A549 treated with CORT108297 at 1 μM for 4 hours (cell line): ENCODE measurements at places on chromosomes 16 and 17. TPM values are rescaled to one million over a fixed set of nuclear protein-coding genes. Genes with fewer than 3 reads are reported as not detected.

HS3ST6 gene
- 1.6 to 3.9 TPM (median 3.0 TPM) in 5 replicates for total RNA-seq

PRSS27 gene
- 0.89 to 1.7 TPM (median 1.5 TPM) in 5 replicates for total RNA-seq

PLCG2 gene
- 3.2 to 5.1 TPM (median 3.9 TPM) in 5 replicates for total RNA-seq

KRTAP1-5 gene
- total RNA-seq = not detected in 5 replicates

TVP23A gene
- total RNA-seq = 0.05 to 0.15 TPM (median 0.11 TPM) in 5 replicates

PIPOX gene
- 0.15 to 0.20 TPM (median 0.17 TPM) in 4 of 5 replicates, not detected in the other for total RNA-seq

CACNG1 gene
- 0.08 to 0.25 TPM (median 0.14 TPM) in 4 of 5 replicates, not detected in the other for total RNA-seq

FSCN2 gene
- 0.84 to 1.6 TPM (median 1.2 TPM) in 5 replicates for total RNA-seq
